Stromal cell of bone marrow (primary cell): ENCODE measurements at places on chromosomes 16 and 17.

DNA sequence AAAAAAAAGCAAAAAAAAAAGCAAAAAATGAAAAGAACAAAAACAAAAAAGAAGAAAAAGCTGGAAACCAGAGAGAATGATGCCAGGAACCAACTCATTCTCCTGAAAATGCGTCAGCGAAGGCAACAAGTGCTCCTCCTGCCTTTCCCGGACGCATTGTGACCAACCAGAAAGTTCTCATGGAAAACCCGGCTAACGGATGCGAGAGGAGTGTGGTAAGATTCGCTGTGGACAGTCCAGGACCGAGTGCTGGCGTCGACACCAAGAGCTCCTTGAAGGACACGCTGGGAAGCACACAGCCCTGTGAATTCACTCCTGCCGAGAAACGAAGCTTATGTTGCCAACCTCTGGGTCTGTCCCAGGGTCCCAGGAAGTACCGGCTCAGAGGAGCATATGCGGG is 43.4 kb downstream of the METRNL start:
- peak; percentile 78 for DNase-seq

GRCh38 chr16:84663433-84664101 is 15.3 kb downstream of the KLHL36 start:
- DNase-seq = no peak

DNA sequence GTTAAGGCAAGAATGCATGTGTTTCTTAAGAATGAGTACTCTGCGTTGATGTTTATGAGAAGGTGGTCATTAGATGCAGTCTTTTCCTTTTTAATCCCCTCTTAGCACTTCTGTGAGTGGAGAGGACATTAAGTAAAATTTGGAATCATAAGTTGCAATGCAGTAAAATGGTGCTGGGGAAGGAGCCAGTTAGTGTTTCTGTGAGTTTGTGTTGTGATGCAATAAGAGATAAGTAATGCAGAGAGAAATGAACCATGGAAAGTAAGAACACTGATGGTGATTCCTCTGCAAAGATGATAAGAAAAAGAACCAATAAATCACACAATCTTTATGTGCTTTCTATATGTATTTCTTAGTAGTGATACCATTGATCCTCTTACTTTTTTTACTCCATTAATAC is 20.0 kb downstream of the ABHD15 start:
- no peak for DNase-seq

DNA sequence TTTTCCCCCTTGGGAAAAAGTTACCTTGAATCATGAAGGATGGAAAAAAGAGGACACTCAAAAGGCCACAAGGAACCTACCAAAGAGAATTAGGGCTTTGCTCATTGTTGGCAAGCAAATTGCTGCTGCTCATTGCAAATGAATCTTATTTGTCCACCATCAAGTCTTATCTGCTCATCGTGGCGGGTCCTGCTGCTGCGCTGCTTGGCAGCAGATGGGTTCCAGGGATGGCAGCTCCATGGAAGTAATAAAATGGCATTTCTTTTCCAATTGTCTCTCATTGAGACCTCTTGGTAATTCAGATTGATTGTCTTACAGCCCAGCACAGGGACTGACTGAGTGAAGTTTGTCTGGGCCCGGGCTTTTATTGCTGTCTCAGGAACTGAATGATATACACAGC is 118.7 kb downstream of the MRM1 start:
- no peak for DNase-seq

DNA sequence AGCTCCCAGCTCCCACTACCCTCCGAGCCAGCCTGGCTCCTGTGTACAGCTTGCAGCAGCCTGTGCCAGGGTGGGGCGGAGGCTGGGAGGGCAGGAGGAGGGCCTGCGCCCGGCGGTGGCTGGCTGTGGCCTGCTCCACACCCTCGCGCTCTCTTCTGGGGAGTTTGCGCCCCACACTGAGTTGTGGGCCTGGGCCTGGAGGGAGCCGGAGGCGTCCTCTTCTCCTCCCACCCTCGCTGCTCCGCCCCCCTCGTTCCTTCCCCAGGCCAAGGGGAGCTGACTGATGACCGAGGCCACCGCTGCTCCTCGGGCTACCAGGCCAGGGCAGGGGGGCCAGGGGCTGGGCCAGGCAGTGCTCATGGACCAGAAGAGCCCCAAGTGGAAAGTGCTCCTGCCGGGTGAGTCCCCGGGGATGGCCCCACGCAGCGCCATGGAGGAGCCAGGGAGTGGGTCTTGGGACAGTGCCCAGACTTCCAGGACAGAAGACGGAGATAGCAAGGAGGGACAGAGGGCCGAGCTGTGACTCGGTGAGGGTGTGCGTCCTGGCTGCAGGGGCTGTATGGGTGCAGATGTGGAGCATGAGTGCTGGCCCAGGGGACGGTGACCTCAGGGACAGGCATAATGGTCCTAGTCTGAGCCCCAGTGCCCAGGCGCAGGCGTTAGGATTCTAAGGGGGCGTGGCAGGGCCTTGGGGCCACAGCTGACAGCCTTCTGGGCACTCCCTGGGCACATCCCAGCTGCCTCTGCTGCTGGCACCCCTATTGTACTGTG is 242.1 kb upstream of the GSE1 start:
- peak; percentile 43 for DNase-seq

DNA sequence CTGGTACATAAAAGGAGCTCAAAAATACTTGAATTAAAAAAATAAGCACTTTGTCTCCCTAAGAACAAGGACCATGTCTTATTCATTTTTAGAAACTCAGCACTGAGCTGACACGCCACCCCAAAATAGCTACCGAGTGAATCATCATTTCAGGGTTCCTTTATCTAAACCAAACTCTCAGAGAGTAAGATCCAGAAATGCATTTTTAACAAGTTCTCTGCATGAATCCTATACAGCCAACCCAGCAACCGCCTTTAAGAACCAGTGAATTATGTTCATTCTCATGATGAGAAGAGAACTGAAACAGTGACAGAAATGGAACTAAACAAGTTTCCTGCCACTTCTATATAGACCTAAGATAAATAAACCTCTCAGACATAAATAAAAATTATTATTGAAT is 8.7 kb downstream of the C16orf87 start:
- peak; percentile 20 for DNase-seq

- no peak for DNase-seq
Observed at GRCh38 chr17:11178581-11178980, 62.4 kb upstream of the SHISA6 start.

DNA sequence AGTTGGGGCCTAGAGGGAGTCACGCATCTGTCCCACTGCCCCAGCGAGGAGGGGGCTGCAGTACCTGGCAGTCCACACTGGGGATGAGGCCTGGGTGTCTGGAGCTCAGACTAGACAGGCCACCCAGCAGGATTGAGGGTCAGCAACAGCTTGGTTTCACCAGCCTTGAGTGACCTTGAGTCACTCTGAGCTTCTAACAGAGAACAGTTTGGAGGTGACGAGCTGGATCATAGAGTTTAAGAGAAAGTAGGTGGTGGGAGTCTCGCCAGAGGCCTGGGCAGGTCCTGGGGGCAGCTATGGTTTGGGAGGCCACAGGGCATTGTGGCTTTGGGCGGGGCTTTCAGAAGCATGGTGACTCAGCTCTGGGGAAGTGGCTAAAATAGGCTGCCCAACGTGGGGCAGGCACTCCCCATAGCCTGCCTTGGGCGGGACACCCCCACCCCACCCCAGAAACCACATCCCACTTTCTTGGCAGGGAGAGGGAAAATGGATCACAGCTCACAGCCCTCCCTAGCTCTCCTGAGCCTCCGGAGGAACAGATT is 20.5 kb downstream of the CDC42EP4 start:
- peak; percentile 95 for DNase-seq

DNA sequence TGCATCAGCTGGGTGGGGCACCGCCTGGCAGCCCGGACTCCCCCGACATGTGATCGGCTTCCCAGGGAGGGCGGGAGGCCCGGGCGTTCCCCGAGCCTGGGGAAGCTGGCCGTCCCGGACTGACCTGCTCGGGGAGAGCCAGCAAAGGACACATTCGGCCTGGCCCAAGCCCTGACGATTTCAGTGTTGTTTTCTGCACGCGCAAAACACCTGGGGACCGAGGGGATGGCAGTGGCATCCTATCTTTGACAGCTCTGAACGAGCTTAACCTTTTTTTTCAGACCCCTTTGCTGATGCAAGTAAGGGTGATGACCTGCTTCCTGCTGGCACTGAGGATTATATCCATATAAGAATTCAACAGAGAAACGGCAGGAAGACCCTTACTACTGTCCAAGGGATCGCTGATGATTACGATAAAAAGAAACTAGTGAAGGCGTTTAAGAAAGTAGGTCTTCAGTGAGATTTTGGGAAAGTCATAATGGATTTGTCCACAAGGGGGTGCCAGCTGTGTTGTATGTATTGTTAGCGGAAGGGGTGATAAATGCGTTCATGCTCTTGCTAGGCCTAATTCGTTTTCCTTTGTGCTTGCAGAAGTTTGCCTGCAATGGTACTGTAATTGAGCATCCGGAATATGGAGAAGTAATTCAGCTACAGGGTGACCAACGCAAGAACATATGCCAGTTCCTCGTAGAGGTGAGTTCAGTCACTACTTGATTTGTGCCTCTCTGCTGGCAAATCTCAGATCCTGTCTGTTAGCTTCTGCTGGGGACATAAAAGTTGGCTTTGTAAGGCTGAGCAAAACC is 1.0 kb downstream of the EIF1 start:
- DNase-seq = no peak

DNA sequence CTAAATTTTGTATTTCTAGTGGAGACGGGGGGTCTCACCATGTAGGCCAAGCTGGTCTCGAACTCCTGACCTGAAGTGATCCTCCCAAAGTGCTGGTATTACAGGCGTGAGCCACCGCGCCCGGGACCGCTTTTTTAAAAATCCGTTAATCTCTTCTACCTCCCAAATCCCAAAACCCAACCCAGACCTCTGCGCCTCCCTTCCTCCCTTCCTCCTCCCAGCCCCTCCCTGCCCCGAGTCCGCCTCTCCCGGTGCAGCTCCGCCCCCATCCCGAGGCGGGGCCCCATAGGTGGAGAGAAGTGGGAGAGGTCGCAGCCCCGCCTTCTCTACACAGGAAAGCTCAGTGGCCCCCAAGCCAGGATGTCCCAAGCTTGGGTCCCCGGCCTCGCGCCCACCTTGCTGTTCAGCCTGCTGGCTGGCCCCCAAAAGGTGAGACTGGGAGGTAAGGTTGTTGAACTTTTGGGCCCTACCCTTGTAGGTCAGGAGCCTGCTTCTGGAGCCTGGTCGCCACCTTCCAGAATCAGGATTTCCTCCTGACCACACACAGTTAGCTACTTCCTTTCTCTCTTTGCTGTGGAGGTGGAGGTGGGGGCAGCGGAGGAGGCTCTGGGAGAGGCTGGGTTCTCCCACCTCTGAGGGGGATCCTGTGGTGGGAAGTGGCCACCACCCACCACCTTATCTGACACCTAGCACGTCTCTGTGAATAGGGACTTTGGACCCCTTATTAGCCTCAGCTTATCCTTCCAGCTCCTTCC is at the start of gene TMEM92:
Gene TMEM92 (plus strand): TSS at position 325 of the 755 bp plus-strand sequence. CDS start 36 bp downstream, at position 361.
- DNase-seq = no peak

DNA sequence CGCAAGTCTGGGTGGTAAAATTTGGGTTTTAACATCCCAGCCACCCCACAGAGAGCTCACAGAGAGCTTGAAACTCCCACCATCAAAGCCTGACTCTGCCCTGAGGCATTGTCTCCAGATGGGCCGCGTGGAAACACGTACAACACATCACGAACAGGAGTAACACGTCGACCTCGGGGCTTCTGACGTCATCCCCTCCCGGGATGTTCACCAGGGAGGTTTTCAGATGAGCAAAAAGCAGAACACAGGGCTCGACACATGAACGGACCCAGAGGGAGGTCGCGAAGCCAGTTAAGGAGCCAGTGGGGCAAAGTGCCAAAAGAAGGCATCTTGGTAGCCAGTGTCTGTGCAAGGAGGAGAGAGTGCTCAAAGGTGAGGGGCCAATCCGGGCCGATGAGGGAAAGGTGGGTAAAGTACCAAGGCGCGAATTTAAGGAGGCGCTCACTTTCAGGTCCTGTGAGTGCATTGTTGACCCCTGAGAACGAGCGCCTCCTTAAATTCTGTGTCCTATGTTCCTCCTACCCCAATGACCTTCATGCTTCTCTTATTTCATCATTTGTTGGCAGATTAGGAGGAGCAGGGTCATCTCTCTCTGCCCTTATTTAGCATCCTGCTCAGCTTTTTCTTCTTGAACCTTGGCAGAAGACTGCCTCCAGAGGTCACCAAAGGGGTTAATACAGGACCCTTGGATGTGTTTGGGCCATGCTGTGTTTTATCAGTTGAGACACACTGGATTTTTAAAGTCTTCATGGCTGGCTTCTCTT is 5.6 kb downstream of the RCVRN start:
- no peak for DNase-seq

GRCh38 chr16:26963109-26963508 is 103.6 kb upstream of the C16orf82 start:
- no peak for DNase-seq

GRCh38 chr16:58128181-58128631 is 975 bp downstream of the CFAP20 start:
- no peak for DNase-seq

DNA sequence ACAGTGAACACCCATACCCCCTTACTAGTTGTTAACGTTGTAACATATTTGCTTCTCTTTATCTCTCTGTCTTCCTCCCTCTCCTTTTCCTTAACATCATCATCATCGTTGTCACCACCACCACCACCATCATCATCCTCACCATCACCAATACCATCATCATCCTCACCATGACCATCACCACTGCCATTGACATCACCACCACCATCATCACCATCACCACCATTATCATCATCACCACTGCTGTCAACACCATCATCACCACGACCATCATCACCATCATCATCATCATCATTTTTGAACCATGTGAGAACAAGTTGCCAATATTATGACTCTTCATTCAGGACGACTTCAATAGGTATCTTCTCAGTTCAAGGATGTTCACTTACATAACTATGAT is 35.5 kb downstream of the SHISA6 start:
- DNase-seq = no peak

GRCh38 chr16:55765161-55765560 is 67.7 kb downstream of the CES1 start:
- DNase-seq = no peak

DNA sequence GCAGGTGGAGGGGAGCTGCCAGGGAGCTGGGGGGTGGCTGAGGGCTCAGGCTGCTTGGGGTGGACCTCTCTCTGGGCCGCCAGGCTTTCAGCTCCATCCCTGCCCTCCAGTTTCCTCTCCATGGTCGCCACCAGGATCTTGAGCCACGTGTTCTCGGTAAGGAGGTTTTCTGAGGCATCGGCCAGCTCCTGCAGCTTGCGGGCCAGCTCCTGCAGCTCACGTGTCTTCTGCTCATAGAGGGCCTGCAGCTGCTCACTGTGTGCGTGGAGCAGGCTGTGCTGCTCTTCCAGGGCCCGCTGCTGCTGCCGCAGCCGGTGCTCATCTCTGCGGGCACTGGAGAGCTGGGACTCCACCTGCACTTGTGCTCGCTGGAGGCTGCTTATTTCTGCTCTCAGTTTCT is 11.0 kb downstream of the SNN start:
- DNase-seq = no peak

DNA sequence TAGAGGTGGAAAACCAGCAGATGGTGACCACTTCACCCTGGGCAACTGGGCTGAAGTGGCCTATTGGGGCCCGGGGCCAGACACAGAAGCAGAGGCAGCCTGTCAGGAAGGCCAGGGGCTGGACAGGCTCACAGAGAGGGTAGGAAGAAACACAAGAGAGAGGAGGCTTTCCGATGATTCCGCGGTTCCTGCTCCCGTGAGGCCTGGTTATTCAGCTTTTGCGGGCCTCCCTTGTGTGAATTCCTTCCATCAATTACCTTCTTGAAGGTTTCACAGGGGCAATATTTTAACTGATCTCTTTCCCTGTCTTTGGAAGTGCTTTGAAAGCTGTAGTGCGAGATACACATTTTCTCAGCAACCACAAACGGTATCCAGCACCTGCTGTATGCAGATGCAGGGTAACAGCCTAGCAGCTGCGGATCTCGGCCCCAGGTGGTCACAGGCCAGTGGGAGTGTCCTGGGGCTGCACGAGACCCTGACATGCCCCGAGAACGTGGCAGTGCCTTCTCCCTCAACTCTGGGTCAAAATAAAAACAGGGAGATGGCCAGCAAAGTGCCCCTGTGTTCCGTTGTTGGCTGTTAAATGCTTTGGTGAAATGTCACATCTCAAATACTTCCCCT is 11.6 kb upstream of the CMIP start:
- no peak for DNase-seq
